ENCODE measurements at places on chromosomes 7 and 10. TPM values are rescaled to one million over a fixed set of nuclear protein-coding genes. Genes with fewer than 3 reads are reported as not detected.

DNA sequence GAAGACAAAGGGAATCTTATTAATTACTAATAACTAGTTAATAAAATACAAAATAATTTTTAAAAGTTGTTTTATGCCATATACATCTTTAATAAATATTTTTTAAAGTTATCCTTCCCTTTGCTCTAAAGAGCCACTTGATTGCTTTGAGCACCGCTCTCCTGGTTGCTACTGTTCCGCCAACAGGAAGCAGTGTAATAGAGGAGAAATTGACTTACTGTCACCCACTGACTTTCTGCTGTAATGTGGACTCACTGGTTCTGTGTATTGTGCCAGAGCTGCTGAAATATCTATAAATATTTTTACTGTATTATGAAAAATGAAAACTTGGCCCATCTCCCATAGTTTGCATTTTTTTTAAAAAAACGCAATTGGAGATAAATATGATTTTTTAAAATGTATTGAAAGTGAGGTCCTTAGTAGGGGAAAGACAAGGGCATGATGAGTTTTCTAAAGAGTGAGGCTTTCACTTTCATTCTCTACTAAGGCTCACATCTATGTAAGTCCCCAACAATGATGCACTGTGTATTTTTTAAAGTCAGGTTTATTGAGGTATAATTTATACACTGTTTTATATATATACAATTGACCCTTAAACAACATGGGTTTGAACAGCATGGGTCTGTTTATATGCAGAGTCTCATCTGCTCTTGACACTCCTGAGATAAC is 100.5 kb downstream of the NPY start:
- no peak for DNase-seq

PNLIPRP3 gene
- total RNA-seq = not detected

TUBAL3 gene
- 0.11 TPM for total RNA-seq

LYZL2 gene
- total RNA-seq = not detected

GIMAP1 gene
- total RNA-seq = 5.6 TPM

DNA sequence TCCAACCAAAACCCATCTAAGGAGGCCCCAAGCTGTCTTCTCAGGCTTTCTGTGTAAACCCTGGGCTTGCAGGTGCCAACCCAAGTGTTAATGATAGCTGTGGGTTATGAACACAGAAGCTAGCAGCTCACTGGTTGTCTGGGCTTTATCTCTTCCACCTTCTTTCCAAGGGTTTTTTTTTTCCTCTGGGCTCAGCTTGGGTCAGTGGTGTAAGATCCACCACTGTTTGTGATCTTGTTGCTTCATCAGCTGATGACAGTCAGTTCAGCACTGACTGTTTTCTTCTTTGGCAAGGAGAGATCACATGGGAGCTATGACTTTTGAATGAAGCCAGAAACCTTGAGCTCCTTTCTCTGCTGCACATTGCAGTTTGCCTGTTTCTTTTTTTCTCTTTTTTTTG is 4.6 kb downstream of the GTPBP4 start:
- no peak for DNase-seq

DNA sequence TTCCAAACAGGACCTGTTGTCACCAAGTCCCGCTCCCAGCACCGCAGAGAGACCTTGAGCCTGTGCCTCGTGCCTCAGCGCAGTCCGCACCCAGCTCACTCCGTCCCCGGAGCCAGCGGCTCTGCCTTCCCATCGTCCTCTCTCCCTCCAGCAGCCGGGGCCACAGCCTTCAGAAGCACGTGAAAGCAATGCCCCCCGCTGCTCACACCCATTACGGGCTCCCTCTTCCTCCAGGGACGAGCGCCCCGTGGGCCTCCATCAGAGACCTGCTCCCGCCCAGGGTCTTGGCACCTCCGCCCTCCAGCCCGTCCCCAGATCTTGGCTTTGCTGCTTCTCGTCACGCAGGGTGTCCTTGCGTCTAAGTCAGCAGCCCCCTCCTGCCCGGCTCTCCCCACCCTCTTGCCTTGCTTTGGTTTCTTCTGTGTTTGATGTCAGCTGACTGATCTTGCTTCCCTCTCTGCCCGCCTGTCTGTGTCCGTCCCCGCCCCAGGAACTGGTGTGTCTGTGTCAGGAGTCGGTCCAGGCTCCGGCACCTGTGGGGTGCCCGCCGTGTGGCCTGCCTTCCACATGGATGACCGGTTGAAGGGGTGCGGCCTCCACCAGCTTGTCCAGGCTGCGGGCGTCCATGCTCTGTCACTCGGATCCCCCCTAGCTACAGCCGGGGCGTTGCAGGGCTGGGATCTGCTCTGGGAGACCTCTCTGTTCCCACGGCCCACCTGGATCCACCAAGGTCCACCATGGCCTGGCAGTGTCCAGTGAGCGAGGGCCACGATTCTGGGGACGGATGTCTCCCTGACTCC is 61.9 kb downstream of the FOXL3 start:
- no peak for DNase-seq

PIP gene
- total RNA-seq = not detected

DNA sequence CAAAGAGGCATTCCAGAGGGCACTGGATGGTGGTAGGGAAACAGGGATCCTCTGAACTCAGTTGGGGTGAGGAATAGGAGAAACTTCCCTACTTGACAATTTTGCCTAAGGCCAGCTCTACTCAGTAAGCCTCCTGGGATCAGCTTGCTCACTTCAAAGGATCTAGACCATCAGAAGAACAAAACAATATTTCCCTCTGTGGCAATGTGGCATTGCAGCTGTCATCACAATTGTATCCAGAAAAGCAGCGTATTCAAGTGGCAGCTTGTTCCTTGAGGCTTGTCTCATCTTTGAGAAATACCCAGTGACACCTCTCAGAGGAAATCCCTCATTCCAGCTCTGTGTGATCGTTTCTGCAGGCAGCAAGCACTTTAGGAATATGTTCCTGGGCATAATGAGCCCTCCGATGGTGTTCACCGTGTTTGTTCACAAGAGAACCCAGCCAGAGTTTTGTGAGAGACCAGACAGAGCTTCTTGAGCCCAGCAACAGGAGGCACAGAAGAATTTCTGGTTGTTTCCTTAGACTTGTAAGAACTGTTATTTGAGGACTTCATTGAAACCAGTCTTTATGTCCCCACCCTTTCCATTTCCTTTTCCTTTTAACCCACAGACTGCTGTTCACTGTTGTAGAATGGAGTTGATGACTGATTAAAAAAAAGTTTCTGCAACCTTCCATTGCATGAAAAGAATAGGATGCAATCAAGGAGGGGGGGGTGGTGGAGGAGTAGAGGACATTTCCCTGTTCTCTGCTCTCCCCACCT is 747.3 kb downstream of the LRMDA start:
- DNase-seq = no peak

DNA sequence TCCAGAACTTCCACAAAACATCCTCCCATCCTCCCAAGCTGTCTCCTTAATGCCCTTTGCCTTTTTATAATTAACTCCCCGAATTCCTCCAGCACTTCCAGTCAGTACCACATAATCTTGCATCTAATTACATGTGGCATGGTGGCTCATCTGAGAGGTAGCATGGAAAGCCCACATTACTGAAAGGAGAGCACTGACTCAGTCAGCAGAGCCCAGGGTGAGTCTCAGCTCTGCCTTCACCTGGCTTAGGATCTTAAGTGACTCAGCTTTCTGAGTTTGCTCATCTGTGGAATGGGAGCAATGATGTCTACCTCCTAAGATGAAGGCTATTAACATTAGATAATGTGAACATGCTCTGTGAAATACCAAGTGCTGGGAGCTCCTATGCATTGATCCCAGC is 433.9 kb downstream of the SORCS3 start:
- DNase-seq = no peak

DNA sequence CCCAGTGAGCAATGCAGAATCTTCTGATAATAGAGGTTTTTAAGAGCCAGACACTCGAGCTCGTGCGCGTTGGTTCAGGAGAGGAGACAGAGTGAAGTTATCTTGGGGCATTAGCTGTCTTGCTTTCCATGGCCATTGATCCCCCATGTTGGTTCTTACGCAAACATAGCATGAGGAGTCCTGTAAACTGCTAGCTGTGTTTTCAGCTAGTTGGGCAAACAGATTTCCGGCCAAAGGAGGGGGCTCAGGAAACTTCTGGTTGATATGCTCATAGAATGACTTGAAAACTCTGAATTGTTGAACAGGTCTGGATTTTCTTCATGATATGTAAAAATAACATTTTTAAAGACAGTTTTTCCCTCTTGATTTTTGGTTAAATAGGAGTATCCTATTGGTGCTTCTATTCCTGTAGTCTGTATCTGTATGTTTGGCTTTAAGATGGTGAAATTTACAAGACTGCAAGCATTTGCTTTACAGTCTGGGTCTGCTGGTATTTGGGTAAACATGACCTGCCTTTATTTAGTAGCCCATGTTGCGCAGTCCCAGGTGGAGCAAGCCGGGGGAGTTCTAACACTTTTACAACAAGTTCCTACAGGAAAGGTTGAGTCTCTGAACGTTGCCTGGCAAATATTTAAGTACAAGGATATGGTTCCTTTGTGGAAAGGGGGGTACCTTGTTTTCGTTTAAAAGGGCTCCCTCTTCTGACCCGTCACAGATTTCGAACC is 218.4 kb upstream of the KCND2 start:
- no peak for DNase-seq

DNA sequence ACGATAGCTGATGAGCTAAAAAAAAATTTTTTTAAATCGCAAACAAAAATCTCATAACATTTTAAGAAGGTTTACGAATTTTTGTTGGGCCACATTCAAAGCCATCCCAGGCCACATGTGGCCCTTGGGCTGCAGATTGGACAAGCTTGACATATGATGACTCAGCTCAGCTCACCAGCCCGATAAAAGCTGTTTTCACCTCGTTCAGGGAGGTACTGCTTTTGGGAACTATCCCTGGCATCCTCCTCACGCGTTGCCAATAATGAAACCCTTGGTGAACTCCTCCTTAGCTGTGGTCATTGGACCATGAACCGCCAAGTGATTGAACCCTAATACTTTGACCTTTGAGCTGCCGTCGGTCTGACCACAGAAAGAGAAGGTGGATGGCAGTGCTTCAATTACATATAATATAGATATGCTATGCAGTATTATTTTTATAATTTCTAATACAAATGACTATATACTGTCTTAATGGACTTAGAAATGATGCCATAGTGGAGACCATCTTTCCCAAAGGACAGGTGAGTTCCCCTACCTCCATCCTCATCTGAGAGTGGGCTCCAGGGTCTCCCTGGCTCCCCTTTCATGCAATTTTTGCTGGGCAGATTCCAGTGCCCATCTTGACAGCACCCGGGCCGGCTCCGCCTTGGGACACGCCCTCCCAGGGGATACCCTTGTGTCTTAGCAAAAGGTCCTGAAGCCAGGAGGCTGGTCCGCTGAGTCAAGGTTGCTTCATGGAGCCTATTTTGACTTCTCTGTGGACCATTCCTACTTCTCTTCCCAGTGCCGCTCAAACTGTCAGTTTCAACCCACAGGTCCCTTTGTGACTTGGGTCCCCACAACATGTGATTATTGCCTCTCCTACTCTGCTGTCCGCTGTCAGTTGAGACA is 707.2 kb downstream of the PARD3 start:
- DNase-seq = no peak

PYROXD2 gene
- total RNA-seq = 8.4 TPM

GRCh38 chr7:86687831-86688230 is 44.1 kb downstream of the GRM3 start:
- no peak for DNase-seq

DNA sequence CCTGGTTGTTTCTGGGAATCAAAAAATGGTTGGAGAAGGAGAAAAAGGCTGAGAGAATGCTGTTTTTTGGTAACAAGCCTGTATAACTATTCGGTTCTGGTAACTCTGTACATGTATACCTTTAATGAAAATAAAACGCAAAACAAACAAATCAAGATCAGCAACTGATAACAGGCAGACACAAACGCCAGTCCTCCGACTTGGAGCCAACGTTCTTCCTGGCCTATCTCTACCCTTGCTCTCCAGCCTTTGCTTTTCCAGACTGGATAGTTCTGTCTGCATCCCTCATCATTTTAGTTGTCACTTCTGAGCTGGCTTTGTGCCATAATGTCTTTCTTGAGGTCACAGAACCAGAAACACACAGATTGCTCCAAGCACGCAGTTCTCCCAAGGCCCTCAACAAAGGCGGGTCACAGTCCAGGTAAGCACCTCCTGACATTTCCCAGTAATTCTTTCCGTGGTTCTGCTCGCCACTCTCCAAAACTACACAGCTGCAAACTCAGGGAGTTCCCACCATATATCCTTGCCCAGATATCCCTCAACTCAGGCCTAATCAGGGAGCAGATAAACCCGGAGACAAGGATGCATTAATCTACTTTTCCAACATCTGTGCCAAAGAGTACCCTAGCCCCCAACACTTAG is 20.2 kb downstream of the HIP1 start:
- no peak for DNase-seq

- DNase-seq = no peak
Observed at GRCh38 chr7:135538376-135538775, 19.3 kb upstream of the NUP205 start.

GRCh38 chr10:59674215-59674836 is 35.3 kb downstream of the SLC16A9 start:
- DNase-seq = no peak

WEE2 gene
- total RNA-seq = not detected

MRLN gene
- total RNA-seq = not detected

- DNase-seq = no peak
Observed at GRCh38 chr7:86904949-86905834, 154.3 kb downstream of the ELAPOR2 start.

GRCh38 chr10:63236113-63236935 is 103.2 kb downstream of the NRBF2 start:
- DNase-seq = no peak

DNA sequence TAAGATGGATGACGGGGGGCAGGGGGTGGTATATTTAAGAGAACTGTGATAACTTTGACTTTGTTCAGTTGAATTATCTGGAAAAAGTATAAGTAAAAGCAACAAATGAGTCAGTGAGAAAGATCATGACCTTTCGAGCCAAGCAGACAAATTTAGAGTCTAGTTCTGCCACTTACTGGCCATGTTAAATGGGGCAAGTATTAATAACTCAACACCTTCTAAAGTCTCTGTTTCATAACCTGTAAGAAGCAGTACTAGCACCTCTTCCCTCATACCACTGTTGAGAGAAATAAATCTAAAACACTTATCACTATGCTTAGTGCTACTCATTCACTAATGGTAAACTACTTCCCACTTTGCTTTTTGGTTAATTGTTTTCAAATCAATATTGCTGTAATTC is 604.4 kb upstream of the LRRN3 start:
- no peak for DNase-seq

ASB10 gene
- total RNA-seq = 42.6 TPM

EBLN1 gene
- total RNA-seq = not detected

DNA sequence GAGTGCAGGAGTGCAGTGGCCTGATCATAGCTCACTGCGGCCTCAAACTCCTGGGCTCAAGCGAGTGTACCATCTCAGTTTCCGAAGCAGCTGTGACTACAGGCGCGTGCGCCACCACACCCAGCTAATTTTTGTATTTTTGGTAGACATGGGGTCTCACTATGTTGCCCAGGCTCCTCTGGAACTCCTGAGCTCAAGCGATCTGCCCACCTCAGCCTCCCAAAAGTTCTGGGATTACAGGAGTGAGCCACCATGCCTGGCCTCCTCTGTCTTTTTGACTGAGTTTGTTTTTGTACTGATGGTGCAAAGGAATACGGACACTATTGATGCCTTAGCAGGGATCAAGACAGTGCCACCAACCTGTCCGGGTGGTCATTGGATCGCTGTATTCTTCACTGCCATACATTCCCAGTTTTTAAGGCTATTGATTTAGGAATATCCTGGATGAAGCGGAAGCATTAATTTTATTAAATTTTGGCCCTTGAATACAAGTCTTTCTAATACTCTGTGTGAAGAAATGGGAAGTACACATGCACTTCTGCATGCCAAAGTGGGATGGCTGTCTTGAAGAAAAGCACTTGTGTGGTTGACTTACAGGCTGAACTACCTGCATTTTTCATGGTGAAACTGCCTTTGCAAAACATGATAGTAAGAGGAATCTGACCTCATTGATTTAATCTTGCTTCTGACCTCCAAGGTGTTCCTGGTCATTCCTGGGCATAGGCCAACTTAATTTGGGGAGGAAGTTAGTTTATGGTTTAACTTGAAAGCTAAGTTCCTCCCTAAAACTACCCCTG is 2.1 kb upstream of the CUL2 start:
- DNase-seq = no peak

All from Right ventricle myocardium superior (tissue), 1 donor.